ENCODE measurements at places on chromosomes 6 and 20.

GRCh38 chr20:2387180-2387577, 6.5 kb downstream of the TGM6 start:
- no peak for DNase-seq

GRCh38 chr6:35613762-35614161, 75.0 kb downstream of the FKBP5 start:
- no peak for DNase-seq

DNA sequence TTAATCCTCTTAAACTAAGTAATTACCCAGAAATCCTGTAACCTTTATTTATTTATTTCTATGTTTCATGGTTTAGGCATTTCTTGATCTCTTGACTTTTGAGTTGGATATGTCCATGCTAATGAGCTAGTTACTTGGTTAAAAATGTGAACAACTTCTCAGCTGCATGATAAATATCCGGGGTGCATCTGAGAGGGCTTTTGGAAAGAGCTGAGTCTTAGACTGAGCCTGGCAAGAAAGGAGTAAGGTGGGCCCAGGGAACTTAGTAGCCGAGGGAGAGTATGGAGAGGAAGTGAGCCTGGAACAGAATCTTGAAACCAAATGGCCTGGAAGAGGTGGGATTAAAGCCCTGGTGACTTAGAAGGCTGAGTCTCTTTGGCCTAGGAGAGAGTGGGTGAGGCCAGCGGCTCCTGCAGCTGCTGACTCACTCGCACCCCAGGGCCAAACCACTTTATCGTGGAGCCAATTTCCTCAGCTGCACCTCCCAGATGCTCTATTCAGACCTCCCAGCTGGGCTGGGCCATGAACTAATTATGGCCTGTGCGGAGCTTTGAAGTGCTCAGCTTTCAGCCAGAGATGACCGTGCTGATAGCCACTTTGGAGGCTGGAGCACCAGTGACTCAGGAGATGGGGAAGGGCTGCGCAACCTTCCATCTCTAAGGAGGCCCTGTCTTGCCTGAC, 19.1 kb downstream of the TGM3 start:
- DNase-seq = no peak

DNA sequence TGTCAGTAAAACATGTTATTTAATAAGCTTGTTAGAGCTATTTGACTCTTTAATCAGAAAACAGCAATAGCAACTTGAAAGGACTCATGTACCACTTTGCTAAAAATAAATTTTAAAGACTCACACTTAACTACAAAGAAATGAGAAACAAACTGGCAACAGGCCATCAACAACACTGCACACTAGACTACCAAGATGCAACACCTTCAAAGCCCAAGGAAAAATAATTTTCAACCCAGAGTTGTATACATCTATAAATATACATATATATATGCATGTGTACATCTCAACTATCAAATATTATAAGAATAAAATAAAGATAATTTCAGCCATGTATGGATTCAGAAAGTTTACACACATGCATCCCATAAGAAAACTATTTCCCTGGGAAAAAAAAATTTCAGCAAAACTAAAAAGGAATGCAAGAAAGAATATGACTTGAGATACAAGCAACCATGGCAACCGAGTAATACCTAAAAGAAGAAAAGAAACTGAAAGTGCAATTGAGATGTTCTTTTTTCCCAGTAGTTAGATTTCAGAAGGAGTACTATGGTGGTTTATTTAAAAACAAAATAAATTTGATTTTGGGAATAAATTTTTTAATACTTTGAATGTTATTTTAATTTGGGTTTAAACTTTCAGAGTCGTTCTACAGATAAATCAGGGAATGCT, 303.8 kb downstream of the UBE3D start:
- no peak for DNase-seq

DNA sequence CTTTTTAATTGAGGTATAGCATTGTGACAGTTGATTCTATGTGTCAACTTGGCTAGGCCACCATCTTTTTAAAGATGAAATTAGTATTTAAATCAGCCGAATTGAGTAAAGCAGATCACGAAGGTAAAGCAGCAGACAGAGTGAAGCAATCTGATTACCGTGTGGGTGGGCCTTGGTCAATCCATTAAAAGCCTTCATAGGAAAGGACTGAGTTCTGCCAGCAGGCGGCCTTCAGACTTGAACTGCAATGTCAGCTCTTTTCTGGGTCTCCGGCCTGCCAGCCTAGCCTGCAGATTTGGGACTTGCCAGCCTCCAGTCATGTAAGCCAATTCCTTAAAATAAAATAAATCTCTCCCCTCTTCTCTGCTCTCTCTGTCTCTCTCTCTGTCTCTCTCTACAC, 22.4 kb upstream of the TGM2 start:
- DNase-seq = no peak

- DNase-seq = no peak
These were observed 312.3 kb upstream of the SUPT3H start for GRCh38 chr6:45689926-45690615.

All from activated T-cell treated with anti-CD3 and anti-CD28 coated beads for 1 hour (primary cell).